Hematopoietic multipotent progenitor cell treated with erythropoietin and hydrocortisone succinate and interleukin-3 and kit ligand, for 15 days (in vitro differentiated cells): ENCODE measurements at places on chromosomes 12 and 14.

DNA sequence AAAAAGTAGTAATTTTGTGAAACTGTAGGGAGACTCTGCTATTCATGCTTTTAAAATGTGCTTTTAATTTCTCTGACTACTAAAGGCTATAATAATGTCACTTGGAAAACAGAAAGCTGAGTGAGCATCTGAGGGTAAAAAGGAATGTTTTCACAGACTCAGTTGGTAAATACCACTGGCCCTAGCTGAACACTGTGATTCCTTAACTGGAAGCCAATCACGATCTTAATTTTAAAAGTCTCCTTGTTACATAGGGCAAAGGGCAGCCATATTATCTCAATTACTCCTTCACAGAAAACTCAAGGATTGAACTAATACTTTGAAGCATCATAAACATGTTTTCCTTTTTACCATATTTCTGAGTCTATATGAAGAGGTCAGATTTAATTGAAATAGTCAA lies 41.9 kb downstream of the PAWR start:
- DNase-seq, result no peak

GRCh38 chr14:103008768-103009357 lies 48.5 kb downstream of the CDC42BPB start:
- DNase-seq, result no peak

GRCh38 chr12:129839679-129840078 lies 64.1 kb downstream of the TMEM132D start:
- DNase-seq, result no peak

DNA sequence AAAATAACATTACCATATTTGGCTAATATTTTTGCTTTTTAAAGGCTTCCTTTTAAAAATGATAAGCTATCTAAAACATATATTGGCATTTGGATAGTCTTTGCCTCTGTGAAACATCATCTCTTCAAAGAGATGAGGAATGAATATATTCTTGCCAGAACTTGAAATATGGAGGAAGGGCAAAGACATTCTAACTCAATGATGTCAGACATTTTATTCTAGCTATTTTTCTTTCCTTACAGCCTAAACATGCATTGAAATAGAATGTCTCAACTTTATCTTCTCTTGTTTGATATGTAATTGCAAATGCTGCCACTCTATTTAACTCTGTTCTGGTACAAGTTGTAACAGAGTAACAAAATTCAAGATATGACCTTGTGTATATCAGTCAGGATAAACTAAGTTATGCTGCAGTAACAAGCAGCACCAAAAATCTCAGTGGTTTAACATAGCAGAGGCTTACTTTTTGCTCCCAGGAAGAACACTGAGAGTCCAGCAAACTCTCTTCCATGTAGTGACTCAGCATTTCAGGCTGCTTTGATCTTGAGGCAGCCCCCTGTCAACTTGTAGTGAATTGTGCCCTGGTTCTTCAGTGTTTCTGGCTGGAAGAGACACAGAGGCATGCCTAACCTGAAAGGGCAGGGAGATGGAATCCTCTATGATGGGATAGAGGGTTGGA lies 11.0 kb downstream of the IRAK3 start:
- DNase-seq, result no peak

DNA sequence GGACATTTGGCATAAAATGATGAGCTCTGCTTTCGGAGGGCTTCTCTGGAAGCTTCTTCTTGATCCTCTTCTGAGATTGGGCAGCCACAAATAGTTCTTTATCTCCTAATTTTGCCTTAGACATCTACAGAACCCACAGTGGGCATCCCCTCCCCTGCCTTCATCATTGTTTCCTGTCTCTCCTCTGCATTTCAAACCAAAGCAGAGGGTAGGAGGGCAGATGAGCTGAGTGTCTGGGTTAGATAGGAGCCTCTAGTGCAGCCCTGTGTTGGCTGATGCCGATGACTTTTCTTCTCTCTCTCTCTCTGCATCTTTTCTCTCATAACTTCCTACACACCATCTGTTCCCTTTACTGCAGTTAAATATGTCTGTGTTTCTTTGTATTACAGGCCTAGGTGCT lies 8.5 kb upstream of the IL26 start:
- no peak for DNase-seq

DNA sequence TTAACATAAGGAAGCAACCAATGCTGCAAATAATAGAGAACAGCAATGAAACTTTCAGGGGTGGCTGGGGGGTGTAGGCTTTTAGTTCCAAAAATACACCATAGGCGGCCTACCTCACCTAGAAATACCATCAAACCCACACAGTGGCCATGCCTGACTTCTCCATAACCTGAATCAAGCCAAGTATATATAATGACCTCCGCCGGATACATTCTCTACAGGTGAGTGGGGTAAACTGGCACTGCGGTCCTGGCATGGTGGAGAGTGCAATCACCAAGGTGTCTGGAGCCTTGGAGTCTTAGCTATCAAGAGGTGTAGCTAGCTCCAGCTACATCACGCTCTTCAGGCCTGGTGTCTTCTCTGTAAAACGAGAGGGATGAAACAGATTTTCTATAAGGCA lies 1.2 kb downstream of the ZBTB25 start:
- no peak for DNase-seq

DNA sequence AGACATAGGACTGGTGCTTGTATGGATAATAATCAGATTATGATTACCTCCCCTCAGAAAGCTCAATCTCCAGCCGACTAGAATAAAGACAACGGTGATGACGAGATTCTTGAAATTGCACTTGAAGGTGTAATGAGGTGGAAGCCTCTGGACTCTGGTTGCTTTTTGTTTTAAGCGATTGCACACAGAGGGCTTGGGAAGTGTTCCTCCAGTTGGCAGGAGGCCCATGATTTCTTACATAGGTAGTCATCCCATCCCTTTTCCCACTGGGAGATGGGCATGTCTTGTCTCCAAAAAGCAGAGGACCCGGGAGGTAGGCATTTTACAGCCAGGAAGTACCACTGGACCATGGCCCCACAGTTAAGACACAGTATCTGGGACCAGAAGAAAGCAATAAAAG lies 165.7 kb upstream of the FKBP4 start:
- DNase-seq, result no peak
